NCI-H1105 treated with DMSO at 0.1 percent for 48 hours (cell line): ENCODE measurements at places on chromosomes 11 and 22.

- DNase-seq, result no peak
Observed at GRCh38 chr11:134841411-134841810, 429.4 kb upstream of the B3GAT1 start.

GRCh38 chr11:11787305-11788062, 54.3 kb upstream of the USP47 start:
- DNase-seq, result peak; percentile 65

- no peak for DNase-seq
Observed at GRCh38 chr11:71083105-71083504, 169.3 kb downstream of the SHANK2 start.

- peak; percentile 86 for DNase-seq
Observed at GRCh38 chr11:112962579-112963367, 1.6 kb downstream of the NCAM1 start.
